Activated CD4-positive, alpha-beta memory T cell treated with anti-CD3 and anti-CD28 coated beads, Interleukin-2, amount 10 ng/mL, durations not matched to agents 7 days and 5 days (primary cell): ENCODE measurements at places on chromosomes 11 and 22.

GRCh38 chr11:112270551-112271180 is 10.0 kb upstream of the PLET1 start:
- DNase-seq, result no peak

GRCh38 chr22:19167106-19167869 is 11.2 kb downstream of the SLC25A1 start:
- no peak for DNase-seq

- DNase-seq, result no peak
Observed at GRCh38 chr11:62233730-62234129, 8.3 kb upstream of the SCGB1D2 start.

GRCh38 chr11:12884751-12885318 is 124.3 kb upstream of the RASSF10 start:
- no peak for DNase-seq

GRCh38 chr11:112564228-112564955 is 303.7 kb upstream of the PLET1 start:
- DNase-seq, result no peak

DNA sequence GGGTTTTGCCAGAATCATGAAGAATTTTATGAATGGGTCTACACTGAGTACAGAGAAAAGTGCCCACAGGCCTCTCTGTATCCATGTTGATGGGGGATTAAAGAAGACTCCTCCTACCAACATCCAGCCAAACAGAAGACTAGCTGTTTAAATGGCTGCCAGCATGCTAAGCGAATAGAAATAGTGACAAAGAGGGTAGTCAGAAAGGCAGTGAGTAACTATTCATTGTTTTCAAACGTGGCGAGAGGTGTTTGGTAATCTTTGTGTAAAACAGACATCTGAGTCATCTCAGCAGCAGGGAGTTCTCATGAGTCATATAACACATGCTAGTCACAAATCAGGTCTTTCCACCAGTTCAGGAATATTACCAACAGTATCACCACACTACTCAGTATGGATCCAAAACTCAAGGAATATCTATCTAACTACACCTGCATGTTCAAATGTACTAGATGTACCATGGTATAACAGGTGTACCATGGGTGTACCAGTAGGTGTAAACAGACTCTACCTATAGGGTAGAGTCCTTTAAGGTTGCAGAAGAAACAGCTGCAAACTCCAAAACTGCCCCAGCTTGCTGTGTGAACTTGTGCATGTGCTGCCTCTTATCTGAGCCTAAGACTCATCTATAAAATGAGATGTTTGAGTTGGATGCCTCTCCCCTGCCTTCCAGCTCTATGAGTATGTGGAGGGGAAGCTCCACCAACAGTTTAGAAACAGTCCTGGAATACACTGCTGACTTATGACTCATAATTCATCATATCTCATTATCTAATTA is 82.0 kb downstream of the SLC1A2 start:
- DNase-seq, result no peak

DNA sequence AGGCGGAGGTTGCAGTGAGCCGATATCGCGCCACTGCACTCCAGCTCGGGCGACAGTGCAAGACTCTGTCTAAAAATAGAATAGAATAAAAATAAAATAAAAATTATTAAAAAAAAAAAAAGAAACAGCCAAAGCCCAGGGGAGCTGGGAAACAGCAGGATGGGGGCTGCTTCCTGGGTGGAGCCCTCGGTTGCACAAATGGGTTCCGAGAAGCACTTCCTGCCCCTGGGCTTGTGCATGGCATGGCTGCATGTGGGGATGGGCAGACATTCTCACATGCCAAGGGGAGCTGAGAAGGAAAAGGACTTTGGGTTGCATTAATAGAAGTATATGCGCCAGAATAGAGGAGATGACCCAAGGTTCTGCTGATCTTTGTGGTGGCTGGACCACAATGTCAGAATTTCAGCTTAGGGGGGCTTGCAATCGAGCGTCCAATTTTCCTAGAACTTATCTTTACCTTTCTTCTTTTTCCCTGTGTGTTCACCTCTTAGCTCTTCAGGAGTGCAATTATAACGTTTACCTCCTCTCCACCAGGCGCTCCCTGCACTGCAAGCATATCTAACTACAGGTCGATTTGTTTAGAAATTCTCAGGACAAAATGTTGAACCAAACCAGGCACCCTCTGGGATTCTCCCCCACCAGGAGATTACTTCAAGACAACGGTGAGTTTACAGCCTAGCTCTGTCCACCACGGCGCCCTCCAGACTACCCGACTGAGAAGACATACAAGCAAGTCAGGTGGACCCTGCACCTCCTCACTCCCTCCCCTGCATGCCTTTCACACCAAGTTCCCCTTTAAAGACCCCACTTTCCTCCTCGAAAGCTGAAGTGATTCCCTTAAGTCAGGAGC is 53.2 kb downstream of the SHISAL1 start:
- DNase-seq, result no peak

GRCh38 chr11:88348870-88349269 is 11.3 kb upstream of the CTSC start:
- no peak for DNase-seq

DNA sequence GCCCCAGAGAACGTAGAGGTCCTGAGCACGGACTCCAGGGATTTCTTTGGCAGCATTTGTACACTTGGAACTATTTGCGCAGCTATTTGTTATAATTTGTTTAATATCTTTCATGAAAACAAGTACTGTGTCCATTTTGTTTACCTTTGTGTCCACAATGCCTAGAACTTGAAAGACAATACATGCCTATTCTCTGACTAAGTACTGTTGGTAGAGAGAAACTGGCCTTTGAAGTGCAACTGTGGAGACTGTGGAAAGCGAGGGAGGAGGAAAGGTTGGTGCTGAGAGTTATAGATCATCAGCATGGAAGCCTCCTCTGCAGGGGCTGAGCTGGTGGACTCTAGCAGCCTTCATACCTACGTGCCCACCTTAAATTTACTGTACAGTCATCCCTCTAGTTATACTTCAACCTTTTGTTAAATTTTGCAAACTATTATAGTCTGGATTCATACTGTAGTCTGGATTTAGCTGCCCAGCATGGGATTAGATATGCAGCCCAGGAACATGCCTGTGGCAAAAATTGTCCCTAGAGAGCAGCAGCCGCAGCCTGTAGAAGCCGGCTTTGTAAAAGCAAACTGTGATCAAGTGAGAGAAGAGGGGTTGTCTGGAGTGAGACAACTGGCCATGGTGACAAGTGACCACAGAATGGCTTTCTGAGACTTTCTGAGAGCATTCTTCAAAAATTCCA is 24.2 kb upstream of the YAP1 start:
- DNase-seq, result no peak

- DNase-seq, result peak; percentile 65
Observed at GRCh38 chr11:86047275-86047991, 21.5 kb downstream of the PICALM start.

GRCh38 chr11:64275031-64275800 is 9.2 kb downstream of the BAD start:
- no peak for DNase-seq

DNA sequence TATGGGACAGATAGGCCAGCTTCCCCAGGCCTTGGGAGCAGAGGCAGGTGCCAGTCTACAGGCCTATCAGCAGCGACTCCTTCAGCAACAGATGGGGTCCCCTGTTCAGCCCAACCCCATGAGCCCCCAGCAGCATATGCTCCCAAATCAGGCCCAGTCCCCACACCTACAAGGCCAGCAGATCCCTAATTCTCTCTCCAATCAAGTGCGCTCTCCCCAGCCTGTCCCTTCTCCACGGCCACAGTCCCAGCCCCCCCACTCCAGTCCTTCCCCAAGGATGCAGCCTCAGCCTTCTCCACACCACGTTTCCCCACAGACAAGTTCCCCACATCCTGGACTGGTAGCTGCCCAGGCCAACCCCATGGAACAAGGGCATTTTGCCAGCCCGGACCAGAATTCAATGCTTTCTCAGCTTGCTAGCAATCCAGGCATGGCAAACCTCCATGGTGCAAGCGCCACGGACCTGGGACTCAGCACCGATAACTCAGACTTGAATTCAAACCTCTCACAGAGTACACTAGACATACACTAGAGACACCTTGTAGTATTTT is 26.6 kb upstream of the L3MBTL2 start:
- DNase-seq, result no peak

DNA sequence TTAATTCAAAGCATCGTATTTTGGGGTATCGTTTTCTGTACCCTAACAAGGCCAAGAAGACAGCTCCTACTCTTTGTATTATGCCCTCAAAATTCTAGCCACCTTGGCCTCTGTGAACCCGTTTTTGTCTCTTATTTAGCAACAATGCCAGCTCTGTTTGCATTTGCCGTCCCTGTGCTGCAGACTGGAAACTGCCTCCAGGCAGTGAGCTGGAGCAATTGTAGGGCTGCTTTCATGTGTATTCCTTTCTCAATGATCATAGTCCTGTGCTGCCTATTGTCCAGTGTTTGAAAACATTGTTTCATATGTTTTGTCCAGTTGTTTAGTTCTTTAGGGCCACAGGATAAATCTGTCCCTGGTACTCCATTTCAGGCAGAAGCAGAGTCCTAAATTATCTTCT is 19.9 kb upstream of the BACE1-AS start:
- DNase-seq, result no peak

DNA sequence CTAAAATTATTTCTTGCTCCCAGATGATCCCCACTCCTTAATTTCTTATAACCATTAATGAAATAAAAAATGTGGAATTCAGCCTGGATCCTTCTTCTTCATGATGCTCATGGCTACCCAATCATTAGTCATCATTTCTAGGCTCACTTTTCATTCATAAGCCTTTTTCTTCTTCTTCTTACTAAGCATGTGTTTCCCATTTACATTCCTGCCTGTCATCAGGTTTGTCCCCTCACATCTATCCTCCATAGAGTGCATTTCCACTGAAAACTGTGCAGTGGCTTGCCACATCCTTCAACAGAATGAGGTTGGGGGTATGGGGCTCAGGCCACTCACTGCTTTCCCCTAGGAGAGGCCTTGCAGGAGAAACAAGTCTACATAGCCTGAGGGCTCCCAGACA is 35.8 kb upstream of the NTM start:
- no peak for DNase-seq

GRCh38 chr11:103484545-103484944 is 375.3 kb downstream of the DYNC2H1 start:
- no peak for DNase-seq

- DNase-seq, result no peak
Observed at GRCh38 chr22:46841522-46841921, 79.1 kb downstream of the TBC1D22A start.

DNA sequence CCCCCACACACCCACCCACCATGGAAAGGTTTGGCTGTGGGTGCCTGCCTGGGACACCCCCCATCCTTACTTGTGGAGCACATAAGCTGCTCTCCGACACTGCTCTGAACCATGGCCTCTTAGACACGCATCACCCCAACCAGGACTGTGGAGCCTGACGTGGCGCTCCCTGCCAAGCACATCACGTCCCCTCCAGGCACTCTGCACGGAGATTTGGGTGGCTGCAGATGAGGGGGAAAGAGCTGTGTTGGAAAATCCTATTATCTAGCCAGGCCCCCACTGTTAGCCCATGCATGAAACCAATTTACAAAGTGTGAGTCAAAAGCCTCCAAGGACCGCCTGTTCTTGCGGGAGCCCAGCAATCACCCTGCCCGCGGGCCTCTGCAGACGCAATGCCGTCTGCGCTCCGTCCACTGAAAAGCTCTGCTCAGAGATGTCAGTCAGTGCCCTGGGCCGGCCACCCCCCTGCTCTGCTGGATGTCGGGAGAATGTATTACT is 163.4 kb upstream of the NECTIN1 start:
- DNase-seq, result no peak

DNA sequence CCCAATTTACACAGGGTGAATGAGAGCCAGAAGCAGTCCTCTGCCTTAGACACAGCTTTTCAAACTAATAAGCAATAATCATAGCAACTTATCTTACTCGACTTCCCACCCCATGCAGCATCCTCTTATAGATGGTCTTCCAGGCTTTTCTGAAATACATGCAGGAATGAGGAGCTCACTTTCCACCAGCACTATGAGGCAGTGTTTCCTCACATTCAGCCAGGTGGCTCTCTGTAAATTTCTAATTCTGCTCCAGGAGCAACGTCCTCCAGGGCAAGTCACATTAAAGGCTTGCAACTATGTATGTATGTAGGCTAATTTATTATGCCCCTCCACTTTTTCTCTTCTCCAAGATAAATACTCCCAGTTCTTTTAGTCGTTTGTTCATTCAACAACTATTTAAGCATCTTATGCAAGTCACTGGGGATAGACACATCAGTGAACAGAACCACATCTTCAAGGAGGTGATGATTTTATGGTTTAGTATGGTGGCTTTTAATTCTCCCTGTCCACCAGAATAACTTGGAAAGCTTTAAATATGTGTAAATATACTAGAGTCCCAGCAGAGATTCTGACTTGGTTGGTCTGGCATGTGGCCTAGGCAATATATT is 59.9 kb downstream of the PAK1 start:
- no peak for DNase-seq

DNA sequence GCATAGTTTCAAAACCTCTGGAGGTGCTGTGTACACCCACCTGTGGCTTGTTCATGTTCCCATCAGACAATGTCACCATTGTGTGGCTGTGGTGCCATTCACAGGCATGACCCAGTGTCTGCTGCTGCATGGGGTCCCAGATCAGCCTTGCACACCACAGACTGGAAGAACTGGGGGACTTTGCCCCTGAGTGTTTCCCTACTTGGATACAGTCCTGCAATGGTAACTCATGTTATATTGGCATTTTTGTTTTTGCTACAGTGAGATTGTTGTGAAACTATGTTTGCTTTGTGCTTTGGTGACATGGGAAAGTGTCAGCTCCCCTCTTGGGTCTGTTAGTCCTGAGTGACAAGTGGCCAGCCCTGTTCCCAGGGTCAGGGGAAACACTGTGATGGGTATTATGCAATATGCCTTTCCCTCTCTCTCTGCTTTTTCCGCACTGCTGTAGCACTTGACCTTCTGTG is 108.8 kb downstream of the NAV2 start:
- no peak for DNase-seq

DNA sequence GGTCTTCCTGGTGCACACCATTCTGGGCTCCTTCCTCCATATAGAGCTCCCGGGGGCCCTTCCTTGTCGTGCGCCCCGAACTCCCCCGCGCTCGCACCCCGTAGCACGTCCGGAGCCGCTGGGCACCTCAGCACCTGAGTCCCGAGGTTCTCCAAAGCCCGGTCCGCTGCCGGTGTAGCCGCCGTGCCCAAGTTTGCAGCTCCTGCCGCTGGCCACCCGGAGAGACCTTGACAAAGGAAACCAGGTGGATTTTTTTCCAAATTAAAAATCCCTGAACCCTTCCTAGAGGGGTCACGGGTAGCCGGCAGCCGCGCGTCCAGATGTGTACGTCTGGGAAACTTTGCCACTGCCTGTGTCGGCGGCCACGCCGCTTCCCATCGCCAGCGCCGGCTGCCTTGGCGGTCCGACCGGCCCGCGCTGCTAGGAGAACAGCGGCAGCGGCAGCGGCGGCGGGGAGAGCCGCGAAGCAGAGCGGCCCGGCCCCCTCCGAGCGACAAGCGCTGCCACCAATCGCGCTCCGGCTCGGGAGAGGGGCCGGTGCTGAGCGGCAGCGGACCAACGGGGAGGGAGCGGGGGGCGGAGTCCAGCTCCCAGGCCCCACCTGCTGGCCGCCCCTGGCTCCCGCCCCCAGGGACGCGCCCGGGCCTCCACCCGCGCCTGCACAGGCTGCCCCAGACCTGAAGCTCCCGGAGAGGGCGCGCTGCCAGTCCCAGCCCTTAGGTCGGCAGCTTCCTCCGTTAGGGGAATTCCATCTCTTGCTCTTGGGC is at the start of gene GALNT18:
Gene GALNT18, minus strand, starts transcription at position 433 of the 767 bp plus-strand sequence.
- DNase-seq, result peak; percentile 78
